CD4-positive, alpha-beta memory T cell (primary cell): ENCODE measurements at places on chromosomes 7 and 10. TPM values are rescaled to one million over a fixed set of nuclear protein-coding genes. Genes with fewer than 3 reads are reported as not detected.

Gene SAMD9L
- total RNA-seq = 36.9 TPM

Gene JCAD
- not detected for total RNA-seq

Gene CYP26C1
- total RNA-seq = 0.20 TPM

Gene SLC26A5
- total RNA-seq = not detected

Gene TRPV5
- total RNA-seq = not detected

Gene CALML5
- not detected for total RNA-seq
